ENCODE measurements at places on chromosomes 11 and 22.
A peak's percentile ranks its signal among the peaks of the same experiment; 100 is the strongest.

DNA sequence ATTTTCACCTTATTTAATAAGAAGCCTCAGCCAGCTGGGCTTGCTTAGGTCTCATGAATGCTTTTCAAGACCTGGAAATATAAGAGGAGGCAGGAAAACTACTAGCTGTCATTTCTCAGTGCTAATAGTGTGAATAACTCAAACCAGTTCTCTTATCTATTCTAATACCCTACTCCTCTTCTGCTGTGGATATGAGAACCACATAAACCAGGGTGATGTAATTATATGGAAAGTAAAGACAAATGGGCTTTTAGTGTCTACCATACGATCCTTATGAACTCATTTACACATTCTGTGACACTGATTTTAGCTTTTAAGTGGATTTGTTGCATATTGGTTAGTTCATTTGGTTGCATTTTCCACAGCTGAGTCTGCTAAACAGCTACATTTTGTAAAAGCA, 8.6 kb downstream of the PDGFD start:
- DNase-seq, result no peak

- DNase-seq, result no peak
These were observed 9.7 kb downstream of the IMMP1L start for GRCh38 chr11:31499576-31500178.

DNA sequence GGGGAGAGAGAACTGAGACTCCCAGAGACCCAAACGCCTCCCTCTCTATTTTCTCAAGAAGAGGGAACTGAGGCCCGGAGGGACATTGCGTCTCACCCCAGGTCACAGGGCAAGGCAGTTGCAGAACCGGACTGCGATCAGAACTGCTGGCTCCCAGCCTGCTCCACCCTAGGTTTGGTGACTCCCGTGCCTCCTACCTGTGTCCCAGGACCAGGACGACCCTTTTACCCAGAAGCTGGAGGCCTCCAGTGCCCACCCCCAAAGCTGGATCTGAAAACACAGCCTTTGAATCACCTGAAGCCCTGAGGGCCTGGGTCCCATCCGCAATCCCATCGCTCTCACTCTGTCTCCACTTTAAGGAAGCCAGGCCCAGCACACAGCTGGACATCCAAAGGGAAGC, 1.4 kb downstream of the GSTT4 start:
- no peak for DNase-seq

DNA sequence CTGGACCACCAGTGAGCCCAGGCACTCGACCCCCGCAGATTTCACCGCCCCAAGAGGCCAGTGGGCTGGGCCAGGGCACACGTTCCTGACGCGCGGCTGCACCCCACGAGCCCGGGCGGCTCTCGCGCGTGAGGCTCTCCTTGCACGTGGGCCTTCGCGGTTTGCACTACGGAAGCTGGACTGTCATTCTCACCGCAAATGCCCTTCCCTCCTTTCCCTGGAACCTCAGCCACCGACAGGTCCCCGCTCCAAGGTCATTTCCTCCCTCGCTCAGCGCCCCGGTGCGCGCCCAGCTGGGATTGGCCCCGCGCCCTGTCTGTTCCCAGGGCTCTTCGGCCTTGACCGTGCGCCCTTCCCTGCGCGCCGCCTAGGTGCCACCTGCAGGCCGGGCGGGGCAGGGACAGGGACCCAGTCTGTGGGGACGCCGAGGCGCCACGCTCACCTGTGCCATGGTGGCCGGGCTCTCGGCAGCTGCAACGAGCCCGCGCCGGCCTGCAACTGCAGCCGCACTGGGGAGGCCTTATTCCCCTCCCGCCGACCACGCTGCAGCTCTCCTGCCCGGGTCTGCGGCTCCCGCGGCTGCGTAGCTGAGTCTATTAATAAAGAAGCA, 2.1 kb upstream of the CPT1A start:
- DNase-seq, result peak; percentile 76

DNA sequence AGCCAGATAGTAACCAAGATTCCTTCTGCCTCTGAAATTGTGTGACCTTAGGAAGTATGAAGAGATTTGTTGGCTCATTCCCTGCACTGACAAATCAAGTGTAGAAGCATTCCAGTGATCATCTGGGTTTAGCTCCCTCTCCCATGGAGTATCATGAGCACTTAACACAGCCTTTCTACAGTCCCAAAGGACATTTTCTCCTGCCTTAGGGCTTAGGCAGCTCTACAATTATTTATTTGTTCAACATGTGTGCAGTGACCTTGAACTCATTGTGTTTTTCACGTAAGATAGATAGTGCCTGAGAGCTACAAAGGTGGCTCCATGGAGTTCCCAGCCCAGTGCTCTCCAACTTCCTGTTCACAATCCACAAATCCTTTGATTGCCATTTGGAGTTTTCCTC, 94.8 kb upstream of the FAT3 start:
- no peak for DNase-seq

DNA sequence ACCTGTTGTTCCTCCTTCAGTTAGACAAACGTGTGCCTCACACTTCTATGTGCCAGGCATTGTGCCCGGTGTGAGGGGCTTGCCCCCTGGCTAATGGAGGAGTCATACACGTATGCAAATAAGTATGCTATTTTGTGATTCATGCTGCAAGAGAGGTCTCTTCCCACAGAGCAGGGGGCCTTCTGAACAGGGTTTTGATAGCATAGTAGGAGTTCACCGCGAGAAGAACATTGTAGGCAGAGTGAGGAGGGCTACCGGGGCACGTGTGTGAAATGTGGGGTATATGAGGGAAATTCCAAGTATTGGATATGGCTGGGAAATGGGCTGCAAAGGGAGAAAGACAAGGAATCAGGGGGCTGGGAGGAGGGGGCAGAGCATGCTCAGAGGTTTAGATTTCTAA, 84.5 kb downstream of the NECTIN1 start:
- no peak for DNase-seq

- no peak for DNase-seq
These were observed 43.6 kb downstream of the TENM4 start for GRCh38 chr11:79397252-79397651.

- DNase-seq, result no peak
These were observed 44.4 kb upstream of the BID start for GRCh38 chr22:17818649-17819048.

DNA sequence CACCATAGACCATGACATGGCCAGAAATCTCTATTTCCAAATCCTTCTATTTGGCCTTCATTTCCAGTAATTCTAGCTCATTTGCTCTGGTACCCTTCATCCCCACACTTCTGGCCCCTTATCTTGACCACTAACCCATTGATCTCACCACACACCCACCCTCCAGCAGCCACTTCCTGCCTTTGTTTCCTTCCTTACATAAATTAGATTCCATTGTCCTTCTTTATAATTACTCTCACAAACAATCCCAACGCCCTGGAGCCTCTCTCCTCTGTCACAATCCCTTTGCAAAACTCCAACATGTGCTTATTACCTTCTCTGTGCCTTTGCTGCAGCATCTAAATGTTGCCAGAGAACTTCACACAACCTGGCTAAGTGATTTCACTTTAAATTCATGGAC, 14.8 kb downstream of the APLNR start:
- DNase-seq, result no peak

DNA sequence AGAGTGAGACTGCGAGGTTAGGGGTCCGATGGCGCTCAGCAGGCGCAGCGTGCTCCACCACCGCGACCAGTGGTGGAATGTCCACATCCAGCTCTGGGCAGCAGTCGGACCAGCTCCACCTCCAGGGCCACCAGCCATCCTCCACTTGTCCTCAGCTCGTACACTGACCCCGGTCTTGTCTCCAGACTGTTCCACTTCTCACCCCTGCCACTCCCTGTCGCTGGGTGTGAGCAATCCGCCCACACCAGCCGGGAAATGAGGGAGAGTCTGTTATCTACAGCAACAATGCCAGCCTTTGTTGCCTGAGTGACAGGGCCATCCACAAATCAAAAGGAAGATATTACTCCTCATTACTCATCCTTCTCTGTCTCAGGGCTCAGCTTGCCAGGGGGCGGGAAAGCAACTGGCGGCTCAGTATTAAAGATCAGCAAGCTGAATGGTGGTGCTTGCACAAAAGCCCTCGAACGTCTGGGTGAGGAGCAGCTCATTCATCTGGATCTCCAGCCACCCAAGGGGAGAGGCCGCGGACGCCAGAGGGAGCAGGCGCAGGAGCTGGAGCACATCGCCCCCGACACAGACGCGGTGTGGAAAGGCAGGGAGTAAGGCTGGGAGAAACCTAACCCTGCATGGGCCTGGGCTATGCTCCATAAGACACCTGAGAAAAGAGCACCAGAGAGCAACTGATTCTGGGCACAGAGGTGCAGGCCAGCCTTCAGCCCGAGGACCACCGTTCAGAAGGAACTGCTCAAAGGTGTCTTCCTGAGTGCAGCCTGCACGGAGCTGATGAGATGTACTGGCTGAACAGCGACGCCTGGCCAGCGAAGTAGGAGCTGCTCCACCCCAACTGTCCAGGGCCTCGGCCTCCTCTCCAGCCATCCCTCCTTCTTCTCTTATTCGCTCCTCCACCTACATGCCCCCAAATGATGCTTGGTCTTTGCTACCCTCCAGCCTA, 21.9 kb downstream of the IGSF9B start:
- DNase-seq, result no peak

- peak; percentile 24 for DNase-seq
These were observed 40.8 kb upstream of the ST14 start for GRCh38 chr11:130118636-130119387.

- DNase-seq, result no peak
These were observed 73.8 kb upstream of the PARVA start for GRCh38 chr11:12303421-12304149.

- no peak for DNase-seq
These were observed 7.1 kb downstream of the SIGIRR start for GRCh38 chr11:407651-408123.

- DNase-seq, result no peak
These were observed 39.1 kb upstream of the LIPT2 start for GRCh38 chr11:74532501-74533246.

- DNase-seq, result no peak
These were observed 1.1 kb downstream of the NPAT start for GRCh38 chr11:108221371-108221770.

DNA sequence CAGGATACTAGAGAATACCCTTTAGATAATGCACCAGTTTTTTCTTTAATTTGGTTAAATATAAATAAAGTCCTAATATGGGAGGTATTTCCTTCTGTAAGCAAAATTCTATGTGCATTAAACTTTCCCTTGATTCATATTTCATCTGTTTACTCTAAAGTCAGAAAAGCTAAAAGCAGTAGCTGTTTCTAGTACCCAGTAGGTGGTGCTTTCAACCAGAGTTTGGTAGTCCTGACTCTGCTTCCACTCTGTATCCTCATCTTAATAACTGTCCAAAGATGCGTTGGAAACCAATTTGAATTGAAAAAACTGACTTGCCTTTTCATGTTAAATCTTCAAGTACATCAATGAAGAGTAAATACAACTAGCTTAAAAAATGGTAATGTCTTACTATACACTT, 1065.2 kb downstream of the JRKL start:
- no peak for DNase-seq

- no peak for DNase-seq
These were observed 53.7 kb upstream of the MTMR2 start for GRCh38 chr11:95977534-95978174.

- no peak for DNase-seq
These were observed 81.3 kb downstream of the KIRREL3 start for GRCh38 chr11:126919147-126919823.

- no peak for DNase-seq
These were observed 15.5 kb downstream of the OPCML start for GRCh38 chr11:133516845-133517244.

DNA sequence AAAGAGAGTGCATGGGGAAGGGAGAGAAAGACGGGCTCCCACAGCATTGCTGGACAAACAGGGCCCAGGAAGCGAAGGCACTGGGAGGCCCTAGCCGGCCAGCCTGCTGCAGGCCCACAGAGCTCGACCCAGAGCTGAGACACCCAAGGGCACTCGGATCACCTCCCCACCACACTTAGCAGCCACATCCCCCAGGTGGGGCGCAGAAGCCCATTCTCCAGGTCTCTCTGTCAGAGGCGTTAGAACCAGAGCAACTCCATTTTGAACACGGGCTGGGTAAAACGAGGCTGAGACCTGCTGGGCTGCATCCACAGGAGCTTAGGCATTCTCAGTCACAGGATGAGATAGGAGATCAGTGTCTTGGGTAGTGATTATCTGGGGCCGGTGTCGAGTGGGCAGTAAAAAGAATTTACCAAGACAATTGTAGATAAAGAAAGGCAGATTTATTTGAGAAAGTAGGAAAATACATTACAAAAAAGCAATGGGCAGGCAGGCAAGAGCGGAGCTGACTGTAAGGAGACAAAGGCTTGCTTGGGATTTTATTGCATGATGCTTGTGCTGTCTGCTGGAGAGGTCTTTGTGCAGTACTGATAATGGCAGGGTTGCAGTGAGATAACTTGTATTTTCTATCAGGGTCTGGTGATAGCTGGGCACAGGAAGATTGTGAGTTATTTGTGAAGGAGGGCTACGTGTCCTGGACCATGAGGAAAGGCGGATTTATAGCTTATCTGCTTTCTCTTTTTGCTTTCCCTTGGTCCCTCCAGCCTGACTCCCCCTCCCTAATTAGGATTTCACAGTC, 13.4 kb upstream of the CAPN5 start:
- DNase-seq, result no peak

GRCh38 chr22:37476389-37477329, 9.5 kb downstream of the MFNG start:
- DNase-seq, result no peak

DNA sequence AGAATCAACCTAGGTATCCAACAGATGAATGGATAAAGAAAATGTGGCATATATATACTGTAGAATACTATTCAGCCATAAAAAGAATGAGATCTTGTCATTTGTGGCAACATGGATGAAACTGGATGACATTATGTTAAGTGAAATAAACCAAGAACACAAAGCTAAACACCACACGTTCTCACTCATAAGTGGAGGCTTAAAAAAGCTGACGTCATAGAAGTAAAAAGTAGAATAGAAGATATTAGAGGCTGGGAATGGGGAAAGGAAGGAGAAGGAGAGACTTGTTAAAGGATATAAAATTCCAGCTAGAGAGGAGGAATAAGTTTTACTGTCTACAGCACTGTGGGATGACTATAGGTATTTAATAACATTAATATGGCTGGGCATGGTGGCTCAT, 12.9 kb downstream of the EXPH5 start:
- DNase-seq, result no peak

- no peak for DNase-seq
These were observed 9.1 kb upstream of the FLI1 start for GRCh38 chr11:128684549-128685401.

- no peak for DNase-seq
These were observed 344.5 kb upstream of the PLET1 start for GRCh38 chr11:112605093-112605666.
